Anterior cingulate cortex (tissue), 58 donors: ENCODE measurements at places on chromosomes 2 and 18.

- DNase-seq: no peak
Observed at GRCh38 chr2:202036601-202037037, 3.0 kb downstream of the FZD7 start.

DNA sequence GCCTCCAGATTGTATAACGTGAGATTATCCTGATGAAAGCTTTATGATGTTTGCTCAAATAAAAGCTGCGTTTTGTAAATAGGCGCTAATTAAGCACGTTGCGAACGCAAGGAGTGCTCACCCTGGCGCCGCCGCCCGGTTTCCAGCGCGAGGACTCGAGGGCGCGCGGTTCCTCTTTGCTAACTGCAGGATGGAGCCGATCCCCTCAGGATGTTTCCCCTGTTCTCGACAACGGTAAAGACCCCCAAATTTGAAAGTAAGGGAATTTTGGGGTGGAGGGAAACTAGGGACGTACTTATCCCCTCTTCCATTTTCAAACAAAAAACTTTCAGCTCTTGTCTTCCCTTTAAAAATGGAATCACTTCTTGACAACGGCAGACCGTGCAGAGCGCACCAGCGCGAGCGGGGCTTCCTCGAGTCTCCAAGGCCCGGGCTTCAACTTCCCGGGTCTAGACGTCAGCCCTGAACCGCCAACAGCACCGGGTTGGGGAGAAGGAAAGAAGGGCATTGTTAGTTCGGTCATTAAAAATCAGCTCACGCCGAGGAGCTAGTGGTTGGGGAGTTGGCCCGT lies 1.1 kb upstream of the GBX2 start:
- DNase-seq: no peak

- no peak for DNase-seq
Observed at GRCh38 chr2:124092651-124093050, 67.6 kb downstream of the CNTNAP5 start.

- no peak for DNase-seq
Observed at GRCh38 chr2:205767617-205768016, 85.3 kb downstream of the NRP2 start.
